ENCODE measurements at places on chromosomes 12 and 14. TPM values are rescaled to one million over a fixed set of nuclear protein-coding genes. Genes with fewer than 3 reads are reported as not detected.

ARID2 gene
- total RNA-seq = 12.0 TPM

DNA sequence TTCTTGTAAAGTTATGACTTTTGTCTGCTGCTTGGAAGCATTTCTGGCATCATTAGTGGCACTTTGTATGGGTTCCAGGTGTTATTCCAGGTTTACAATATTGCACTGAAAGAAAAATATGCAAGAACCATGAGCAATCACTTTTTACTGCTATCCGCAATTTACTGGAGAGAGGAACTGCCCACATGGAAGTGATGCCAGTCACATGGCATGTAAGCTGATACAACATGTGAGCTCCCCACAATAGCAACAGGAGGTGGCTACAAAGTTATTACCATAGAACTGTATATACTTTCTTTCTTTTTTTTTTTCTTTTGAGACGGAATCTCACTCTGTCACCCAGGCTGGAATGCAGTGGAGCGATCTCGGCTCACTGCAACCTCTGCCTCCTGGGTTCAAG lies 1012.1 kb downstream of the BCL11B start:
- no peak for DNase-seq

DNA sequence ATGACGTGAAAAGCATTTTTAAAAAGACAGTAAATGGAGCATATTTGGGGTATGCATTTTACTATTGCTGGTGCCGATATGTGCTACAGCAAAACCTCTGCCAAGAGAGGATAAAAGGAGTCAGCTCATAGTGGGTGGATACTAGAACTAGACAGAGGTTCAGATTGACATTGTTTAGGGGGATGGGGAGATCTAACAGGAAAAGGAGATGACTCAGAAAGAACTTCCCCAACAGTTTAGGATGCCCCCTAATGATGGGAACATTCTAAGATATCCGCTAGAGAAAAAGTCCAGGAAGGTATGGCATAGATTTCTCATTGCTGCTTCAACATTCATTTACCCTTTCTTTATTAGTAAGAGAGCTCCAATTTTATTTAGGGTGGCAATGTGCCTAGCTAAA lies 110.5 kb upstream of the CLEC14A start:
- DNase-seq = no peak

STON2 gene
- total RNA-seq = 0.08 TPM

- no peak for DNase-seq
These were observed 200.1 kb upstream of the MGAT4C start for GRCh38 chr12:86456241-86456640.

GRCh38 chr12:1213205-1213604 lies 222.2 kb downstream of the ERC1 start:
- no peak for DNase-seq

GRCh38 chr12:51390457-51390856 lies 749 bp downstream of the GALNT6 start:
- no peak for DNase-seq

BATF gene
- not detected for total RNA-seq

- DNase-seq = no peak
These were observed 942 bp downstream of the SYT1 start for GRCh38 chr12:78865516-78865915.

DNA sequence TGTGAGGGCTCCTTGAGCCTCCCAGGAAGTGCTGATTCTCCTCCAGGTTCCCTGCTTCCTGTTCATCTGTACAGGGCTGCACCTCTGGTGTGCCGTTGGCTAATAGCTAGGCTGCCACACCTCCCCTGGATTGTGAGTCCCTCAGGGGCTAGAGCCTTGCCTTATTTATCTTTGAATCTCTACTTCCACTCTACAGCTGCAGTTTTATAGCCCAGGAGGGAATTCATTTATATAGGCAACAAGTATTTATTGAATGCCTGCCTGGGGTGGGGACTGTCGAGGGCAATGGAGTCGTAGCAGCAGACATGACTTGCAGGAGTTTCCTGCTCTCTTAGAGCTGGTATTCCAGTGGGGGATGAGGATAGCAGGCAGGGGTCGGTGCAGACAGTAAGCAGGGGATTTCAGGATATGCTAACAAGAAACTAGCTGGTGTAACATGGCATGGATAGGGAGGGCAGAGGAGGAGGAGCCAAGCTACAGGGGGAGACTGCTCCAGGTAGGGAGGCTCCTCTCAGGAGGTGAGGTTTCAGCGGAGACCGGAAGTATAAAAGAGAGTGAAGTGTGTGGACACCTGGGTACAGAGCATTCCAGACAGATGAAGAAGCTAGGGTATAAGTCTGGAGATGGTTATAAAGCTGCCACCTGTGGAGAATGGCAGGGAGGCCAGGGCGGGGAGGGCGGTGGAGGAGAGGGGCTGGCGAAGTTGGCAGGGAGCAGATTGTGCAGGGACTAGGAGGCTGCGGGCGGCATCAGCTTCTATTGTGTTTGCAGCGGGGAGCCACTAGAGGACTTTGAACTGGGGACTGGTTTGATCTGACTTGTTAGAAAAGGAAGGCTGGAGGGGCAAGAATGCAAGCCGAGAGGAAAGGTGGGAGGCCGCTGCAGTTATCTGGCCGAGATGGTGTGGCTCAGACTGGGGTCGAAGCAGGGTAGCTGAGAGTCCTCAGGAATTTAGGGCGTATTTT lies 17.2 kb downstream of the USP30 start:
- DNase-seq = peak; percentile 24

DNA sequence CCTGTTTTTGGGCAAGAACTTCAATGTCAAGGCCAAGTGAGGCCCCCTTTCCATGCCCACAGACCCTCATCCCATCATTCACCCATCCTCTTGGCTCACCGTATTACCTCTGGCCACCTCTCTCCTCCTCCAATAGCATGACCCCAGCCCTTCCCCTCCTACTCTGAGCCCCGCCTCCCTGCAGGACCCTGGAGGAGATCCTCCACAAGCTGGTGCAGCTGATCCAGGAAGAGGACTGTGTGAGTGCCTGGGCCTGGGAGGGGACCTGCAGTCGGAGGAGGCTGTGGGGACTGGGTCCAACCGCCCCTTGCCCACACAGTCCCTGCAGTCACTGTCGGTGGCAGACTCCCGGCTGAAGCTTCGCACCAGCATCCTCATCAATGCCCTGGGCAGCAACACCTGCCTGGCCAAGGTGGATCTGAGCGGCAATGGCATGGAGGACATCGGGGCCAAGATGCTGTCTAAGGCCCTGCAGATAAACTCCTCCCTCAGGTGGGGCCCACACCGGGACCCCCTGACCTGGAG lies 7.2 kb downstream of the CARMIL3 start:
- no peak for DNase-seq

DNA sequence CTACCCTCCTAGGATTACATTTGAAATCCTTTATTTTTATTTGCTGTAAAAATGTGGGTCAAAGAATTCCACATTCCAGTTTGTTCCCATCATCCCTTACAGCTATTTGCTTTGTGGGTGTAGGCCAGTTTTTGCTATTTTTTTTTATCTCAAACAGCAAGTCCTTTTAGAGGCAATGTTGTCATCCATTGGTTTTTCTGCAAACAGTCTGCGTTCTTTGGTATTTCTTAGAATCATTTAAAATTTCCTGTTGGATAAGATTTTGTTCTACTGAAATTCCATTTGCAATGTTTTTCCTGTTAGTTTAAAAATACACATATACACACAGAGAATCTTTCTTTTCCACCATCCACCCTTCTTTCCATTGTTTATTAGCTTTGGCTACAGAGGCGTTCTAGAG lies 53.3 kb upstream of the STK38L start:
- DNase-seq = no peak

DPPA3 gene
- not detected for total RNA-seq

CCDC196 gene
- not detected for total RNA-seq

CLEC2D gene
- 3.4 TPM for total RNA-seq

GRCh38 chr12:49346659-49347310 lies at the start of gene DNAJC22:
TSS of gene DNAJC22 (plus strand) at chr12:49346888. CDS start at chr12:49348873, 1,985 bp downstream.
- DNase-seq = peak; percentile 35

FAR2 gene
- total RNA-seq = 1.5 TPM

FAM90A1 gene
- not detected for total RNA-seq

DNA sequence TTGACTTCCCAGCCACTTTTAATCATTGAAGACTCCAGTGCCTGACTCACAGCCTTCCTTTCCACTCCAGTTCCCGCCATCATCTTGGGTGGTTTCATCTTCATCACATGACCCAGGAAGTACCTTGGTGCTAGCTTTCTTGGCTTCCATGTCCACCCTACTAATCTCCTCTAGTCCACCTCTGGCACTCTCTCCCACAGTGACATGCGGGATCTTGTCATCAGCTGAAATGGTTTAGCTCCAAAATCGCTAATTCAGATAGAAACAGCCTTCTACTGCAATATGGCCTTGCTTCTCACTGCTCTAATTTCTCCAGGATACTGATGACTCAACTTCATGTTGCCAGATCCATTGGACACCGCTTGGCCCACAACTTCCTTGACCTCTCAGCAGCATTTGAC lies 24.5 kb downstream of the WDR20 start:
- no peak for DNase-seq

WSCD2 gene
- total RNA-seq = not detected

DNA sequence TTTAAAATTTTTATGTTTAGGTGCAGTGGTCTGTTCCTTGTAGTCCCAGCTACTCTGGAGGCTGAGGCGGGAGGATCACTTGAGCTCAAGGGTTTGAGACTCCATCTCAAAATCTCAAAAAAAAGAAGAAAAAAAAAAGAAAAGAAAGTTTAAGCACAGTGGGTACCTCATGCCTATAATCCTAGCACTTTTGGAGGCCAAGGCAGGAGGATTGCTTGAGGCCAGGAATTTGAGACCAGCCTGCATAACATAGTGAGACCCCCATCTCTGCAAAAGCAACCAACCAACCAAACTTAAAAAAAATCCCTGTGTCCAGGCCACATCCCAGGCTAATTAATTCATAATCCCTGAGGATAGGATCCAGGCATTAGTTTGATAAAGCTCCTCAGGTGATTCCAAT lies 3.4 kb upstream of the SALL2 start:
- DNase-seq = no peak

DNA sequence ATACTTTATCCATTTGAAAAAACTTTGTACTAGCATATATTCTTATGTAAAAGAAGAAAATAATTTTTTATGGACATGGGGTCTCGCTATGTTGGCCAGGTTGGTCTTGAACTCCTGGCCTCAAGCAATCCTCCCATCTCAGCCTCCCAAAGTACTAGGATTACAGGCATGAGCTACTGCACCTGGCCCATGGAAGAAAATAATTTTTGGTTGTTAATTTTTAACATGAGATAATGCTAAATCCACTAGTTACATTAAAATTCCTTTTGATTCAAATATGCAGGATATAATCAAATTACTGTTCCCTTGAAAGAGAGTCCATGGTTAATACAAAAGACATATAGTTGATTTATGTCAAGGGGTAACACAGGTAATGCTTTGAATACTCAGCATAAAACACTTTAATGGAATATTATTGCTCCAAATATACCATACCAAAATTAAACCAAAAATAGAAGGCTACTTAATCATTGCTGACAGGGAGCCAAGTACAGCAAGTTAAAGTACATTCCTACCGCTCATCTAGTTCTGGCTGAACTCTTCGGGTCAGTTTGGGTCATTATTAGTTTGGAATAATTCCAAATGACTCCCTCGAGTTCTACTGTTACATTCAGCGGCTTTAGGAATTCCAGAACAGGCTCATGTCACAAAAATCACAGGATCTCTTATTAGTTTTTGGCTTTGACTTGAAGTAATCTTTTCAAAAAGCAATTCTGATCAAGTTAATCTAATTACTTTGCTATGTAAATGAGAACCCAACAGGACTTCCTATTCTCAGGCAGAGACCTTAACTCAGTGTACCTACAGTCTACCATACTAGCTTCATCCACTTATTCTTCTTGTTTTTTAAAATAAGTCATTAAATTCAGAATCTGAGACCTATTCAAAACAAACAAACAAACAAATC lies 6.1 kb downstream of the SOS2 start:
- no peak for DNase-seq

- no peak for DNase-seq
These were observed 16.3 kb downstream of the SERPINA1 start for GRCh38 chr14:94372021-94372605.

MAP3K9 gene
- total RNA-seq = 0.22 TPM

DNA sequence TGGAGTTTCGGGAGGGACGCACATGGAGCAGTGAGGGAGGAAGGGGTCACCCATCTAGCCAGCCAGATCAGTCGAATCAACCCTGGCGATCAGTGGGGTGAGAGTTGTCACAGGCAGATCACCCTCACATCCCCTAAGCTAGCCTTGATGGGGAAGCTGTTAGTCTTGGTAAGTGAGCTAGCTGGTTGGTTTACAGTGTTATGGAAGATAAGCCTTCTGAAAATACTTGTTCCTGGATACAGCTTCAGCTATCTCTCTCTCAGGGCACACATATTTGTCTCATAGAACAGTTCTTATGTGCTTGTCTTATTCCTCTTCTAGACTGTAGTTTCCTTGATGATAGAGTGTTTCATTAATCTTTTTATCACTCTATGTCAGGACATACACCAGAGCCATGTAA lies 26.2 kb upstream of the MANSC4 start:
- no peak for DNase-seq

B4GALNT1 gene
- total RNA-seq = 950 TPM

TAS2R14 gene
- 2.9 TPM for total RNA-seq
